ENCODE measurements at places on chromosomes 1 and 21. TPM values are rescaled to one million over a fixed set of nuclear protein-coding genes. Genes with fewer than 3 reads are reported as not detected.

- DNase-seq = no peak
Measured at GRCh38 chr1:105172788-105173187, 1423.1 kb downstream of the AMY1C start.

DNA sequence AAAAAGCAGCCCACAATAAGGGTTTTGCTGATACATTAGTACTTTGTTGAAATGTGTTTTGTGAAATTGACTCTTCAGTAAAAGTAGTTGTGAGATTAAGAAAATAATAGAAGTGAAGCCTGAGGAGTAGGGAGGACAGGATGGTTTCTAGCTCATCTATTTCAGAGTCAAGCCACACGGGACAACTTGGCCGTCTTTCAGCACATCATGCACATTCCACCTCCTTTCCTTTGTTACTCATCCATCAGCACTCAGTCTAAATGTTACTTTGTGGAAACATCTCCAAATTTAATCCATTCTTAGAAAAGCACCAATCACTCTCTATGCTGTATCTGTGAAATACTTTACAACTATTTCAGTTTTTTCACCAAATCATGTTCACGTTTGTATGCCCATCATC lies 223.3 kb downstream of the FGGY start:
- no peak for DNase-seq

The CDA gene
- total RNA-seq = 2.3 TPM

The OLFML3 gene
- total RNA-seq = 33.9 TPM
